Activated naive CD8-positive, alpha-beta T cell treated with anti-CD3 and anti-CD28 coated beads, Interleukin-2, amount 50 U/mL, for 24 hours (primary cell): ENCODE measurements at places on chromosomes 1 and 21.

DNA sequence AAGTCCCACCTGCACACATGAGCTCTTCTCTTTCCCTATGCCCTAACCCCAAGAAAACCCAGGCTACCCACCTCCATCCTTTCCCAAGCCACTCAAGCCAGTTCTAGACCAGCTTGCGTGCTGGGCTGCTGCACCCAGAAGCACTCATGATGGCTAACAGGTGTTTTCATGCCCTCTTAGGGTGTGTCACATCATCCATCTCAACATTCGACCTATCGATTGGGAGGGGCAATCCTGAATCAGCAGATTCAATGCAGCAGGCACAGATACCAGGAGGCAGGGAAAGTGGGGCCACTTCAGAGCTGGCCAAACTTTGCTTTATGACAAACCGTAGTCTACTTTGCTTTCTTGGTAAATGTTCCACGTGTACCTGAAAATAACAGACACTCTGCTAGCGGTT lies 6.6 kb upstream of the PRMT2 start:
- DNase-seq, result no peak

GRCh38 chr1:28062806-28063205 lies 25.6 kb downstream of the EYA3 start:
- DNase-seq, result peak; percentile 42

DNA sequence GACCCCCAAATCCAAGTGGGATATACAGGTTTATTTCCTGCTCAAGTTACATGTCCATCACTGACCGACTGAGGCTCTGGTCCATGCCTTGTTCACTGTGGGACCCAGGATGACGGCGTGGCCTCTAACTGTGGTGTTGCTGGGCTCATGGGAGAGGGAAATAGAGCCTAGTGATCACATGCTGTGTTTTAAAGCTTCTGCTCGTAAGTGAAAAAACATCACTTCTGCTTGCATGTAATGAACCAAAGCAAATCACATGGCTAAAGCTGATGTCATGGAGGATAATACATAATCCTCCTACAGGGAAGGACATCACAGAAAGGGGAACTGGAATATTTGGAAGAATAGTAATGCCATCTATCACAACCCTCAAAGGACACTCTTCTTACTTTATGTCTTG lies 107.6 kb downstream of the FASLG start:
- no peak for DNase-seq

DNA sequence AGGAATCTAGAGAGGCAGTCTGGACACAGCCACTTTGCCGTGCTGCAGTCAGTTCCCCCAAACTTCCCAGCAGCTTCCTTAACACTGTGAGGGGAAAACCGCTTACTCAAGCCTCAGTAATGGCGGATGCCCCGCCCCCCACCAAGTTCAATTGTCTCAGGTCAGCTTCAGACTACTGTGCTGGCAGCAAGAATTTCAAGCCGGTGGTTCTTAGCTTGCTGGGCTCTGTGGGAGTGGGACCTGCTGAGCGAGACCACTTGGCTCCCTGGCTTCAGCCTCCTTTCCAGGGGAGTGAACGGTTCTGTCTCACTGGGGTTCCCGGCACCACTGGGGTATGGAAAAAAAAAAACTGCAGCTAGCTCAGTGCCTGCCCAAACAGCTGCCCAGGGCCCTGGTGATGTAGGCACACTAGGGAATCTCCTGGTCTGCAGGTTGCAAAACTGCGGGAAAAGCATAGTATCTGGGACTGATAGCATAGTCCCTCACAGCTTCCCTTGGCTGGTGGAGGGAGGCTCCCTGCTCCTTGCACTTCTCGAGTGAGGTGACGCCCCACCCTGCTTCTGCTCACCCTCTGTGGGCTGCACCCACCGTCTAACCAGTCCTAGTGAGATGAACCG lies 23.7 kb upstream of the HFM1 start:
- DNase-seq, result no peak

GRCh38 chr1:13228343-13228781 lies 2.4 kb upstream of the PRAMEF18 start:
- peak; percentile 52 for DNase-seq

DNA sequence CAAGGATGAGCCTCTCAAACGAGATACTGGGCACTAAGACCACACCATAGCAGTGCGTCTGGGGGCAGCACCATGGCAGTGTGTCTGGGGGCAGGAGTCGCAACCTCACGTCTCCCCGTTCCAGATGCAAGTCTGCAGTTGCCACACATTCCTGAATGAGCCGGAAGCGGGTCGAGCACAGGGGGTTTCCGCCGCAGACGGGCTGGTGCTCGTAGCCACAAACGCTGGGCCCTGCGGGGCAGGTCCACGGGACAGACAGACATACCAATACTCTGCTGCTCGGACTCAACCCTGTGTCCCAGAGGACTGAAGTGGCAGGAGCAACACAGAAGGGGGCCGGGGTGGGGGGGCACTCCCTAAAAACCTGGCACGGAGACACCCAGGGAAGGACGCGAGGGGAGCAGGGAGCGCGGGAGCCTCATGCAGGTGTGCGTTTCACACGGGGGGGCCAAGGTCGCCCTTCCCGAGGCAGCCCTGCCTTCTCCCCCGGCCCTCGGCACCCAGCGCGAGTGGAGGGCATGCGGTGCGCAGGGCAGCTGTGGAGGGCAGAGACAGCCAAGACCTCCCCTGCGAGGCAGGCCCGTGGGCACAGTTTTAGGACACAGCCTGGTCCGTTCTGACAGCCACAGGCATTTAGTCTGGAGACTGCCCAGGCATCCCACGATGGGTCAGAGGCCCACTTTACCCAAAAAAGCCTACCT lies 24.5 kb downstream of the PTTG1IP start:
- no peak for DNase-seq

- no peak for DNase-seq
Observed at GRCh38 chr1:228184152-228184551, 18.5 kb downstream of the IBA57 start.

DNA sequence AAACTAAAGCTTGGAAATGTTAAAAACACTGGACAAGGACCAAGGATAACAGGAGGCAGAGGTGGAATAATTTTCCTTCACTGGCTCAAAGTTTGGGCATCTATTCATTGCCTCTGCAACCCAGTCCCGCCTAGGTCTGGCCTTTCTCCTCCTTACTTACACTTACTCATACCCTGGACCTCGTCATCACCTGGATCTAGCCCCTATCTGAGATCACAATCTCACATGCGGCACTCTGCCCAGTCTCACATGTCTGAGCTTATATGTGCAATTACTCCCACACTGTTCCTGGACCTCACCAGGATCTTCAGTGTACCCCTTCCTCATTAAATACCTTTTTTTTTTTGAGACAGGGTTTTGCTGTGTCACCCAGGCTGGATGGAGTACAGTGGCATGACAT lies 37.6 kb downstream of the NVL start:
- no peak for DNase-seq

- no peak for DNase-seq
Observed at GRCh38 chr1:215219372-215219771, 136.8 kb downstream of the KCNK2 start.

- no peak for DNase-seq
Observed at GRCh38 chr1:173210716-173211231, 3.6 kb upstream of the TNFSF4 start.

- no peak for DNase-seq
Observed at GRCh38 chr1:115647047-115647446, 5.3 kb downstream of the VANGL1 start.
